KBM-7 (cell line): ENCODE measurements at places on chromosomes 4 and X.

DNA sequence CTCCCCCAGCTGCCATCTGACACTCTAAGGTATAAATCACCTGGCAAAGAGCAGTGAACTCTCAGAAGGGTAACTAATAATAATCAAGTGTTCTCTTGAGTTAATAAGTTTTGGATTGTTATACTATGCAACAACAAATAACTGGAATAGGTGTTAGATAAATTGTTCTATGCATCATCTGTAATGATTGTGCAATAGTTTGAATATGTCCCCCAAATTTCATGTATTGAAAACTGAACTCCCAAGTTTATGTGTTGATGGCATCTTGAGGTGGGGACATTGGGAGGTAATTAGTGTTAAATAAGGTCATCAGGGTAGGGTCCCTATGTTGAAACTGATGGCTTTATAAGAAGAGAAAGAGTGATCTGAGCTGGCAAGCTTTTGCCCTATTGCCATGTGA is 272.7 kb upstream of the TAPT1 start:
- DNase-seq = no peak

- peak; percentile 41 for DNase-seq
These were observed 3.9 kb downstream of the PRSS12 start for GRCh38 chr4:118348886-118349285.

GRCh38 chrX:29477878-29478277 is 737.5 kb upstream of the MAGEB2 start:
- no peak for DNase-seq

- no peak for DNase-seq
These were observed 338.2 kb upstream of the PABPC4L start for GRCh38 chr4:134539729-134540231.

GRCh38 chr4:128380306-128380705 is 92.7 kb upstream of the PGRMC2 start:
- no peak for DNase-seq

DNA sequence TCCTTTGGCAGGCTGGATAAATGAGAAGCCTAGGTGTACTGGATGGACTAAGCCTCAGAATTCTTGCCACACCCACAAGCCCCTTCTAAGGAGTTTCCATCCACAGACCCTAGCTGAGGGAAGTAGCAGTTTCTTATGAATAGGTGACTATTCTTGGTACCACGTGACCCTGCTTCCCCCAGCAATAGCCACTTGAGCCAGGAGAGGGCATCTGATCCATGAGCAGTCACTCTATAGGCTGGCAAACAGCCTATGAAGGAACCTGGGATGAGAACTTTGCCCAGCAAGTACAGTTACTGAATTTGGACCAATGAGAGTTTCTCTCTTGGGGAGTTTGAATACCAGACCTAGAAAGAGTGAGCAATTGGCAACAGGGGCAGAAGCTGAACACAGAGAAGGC is 84.0 kb downstream of the RTL9 start:
- DNase-seq = peak; percentile 58

DNA sequence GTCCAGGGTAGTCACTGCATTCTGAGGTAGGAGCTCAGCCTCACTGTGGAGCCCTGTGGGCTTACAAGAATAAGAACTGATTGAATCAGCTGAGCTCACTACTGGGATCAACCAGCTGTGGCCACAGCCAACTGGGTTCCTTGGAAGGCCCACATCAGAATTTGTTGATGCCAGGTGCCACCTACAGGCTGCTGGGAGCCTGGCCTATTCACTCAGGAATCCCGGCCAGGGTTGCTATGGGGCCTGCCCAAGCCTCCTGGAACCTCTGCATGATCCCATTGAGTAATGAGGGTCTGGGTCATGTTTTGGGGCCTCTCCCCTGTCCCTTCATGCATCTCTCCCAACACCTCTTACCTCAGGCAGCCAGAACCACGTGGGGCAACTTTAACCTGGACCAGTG is 53.9 kb upstream of the KIAA1210 start:
- no peak for DNase-seq

DNA sequence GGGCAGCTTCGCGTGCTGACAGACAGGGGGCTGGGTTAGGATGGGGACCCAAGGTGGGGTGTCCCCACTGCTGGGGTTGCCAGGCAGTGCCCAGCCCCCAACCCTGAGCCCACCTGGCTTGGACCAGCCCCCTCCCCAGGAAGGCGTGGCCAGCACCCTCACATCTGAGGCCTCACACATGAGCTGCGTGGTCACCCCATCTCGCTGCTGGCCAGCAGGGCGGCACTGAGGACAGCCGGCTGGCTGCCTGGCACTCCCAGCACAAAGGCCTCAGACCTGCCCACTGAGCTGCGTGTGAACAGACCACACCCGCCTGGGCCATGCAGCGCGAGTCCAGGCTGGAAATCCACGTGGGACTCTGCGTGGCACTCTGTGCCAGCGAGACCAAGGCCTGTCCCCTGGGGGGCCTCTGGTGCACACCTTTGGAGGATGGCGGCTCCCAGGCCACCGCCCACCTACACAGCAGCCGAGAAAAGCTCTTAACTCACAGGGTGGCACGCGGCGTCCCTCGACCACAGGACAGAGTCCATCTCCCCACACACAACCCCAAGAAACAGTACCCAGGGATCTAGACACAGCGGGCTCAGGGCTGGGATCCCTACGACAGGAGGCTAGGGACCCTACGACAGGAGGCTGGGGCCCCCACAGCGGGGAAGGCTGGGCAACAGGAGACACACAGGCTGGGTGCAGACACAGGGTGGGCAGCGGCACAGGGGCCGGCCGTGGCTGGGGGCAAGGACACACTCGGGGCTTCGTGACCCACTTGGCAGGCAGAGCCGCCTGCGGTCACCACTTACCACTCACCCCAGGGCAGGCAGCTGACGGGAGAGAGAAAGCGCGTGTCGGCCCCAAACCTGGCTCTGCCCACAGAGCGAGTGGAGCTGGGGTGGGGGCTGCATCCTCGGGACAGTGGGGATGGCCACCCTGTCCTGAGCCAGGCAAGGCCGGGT is 9.8 kb downstream of the DGKQ start:
- DNase-seq = no peak

DNA sequence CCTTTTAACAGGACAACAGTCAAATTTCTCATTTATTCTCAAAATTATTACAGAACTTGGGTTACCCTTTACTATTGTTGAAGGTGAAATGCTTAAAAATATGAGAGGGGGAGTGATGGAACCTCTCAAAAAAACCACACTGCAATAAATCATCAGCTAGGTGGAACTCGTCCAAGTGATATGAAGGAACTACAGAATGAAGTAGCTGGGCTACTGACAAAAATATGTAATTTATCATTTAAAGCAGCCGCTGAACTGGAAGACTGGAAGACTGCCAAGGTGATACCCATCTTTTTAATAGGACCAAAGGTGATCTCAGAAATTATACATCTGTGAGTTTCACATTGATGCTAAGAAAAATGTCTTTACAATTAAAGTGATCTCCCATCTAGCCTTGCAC is 597.7 kb upstream of the TENM3 start:
- DNase-seq = no peak

DNA sequence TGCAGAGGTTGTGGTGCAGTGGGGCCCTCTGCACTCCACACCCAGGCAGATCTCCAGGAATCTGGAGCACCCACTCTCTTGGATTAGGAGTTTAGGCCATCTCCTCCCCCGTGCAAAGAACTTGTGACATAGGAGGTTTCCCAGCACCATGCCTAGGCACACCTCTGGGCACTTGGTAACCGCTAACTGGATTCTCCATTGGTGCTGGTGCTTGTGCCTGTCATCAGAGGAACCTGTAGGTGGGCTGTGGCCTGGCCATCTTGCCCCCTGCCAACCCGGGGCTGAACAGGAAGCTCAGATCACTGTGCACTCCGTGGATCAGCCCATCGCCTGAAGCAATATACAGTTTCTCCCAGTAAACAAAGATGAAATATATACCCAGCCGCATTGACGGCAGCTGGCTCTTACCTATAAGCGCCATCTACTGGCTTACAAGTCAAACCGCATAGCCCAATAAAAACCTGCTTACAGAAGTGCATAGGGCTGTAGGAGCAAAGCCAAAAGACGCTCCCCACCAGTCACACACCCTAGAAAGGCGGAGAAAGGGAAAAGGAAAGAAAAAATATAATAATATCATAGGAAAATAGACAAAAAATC is 19.1 kb upstream of the TEX13B start:
- peak; percentile 45 for DNase-seq

DNA sequence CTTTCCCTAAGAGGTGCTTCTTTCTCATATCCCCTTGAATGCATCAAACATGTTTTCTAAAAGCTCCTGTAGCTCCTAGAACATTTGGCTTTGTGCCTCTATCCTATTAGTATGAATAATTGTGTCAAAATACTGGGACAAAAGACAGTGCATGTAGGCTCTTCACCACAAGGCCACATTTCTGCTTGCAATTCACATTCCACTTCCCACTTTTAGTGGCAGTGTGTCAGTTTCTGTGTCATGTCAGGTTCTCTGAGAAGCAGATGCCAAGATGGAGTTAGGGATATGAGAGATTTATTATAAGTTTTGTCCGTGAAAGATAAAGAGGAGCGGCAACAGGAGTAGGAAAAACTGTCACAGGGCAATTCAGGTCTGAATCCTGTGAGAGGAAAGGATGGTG is 61.3 kb upstream of the GPRIN3 start:
- no peak for DNase-seq

DNA sequence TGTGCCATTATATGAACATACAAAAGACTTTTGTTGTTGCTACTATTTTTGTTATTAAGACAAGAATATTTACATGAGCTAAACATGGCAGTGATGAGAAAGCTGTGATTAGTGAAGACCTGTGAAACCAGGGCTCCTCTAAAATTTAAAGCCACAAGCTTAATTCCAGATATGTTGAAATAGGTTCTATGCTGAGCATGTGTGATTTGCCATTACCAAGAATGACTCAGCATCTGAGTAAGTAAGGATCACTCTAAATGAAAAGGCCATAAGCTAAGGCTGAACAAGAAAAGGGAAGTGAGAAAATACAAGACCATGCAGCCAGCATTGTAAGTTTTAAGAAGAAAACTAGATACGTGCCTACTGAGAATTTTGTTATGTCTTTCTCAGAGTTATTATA is 75.9 kb upstream of the CAMK2D start:
- peak; percentile 72 for DNase-seq

DNA sequence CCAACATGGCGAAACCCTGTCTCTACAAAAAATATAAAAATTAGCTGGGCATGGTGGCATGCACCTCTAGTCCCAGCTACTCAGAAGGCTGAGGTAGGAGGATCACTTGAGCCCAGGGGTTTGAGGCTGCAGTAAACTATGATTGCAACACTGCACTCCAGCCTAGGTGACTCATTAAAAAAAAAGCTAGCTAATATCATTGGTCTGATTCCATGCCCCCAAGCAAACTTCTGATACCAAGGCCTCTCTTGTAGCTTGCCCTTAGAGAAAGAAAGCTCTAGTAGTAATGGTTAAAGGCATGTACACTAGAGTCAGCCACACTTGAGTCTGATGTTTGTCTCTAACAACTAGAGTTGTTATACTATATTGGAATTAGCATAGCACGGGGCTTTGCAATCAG is 32.6 kb upstream of the PHF8 start:
- no peak for DNase-seq

GRCh38 chr4:81541161-81541945 is 69.6 kb upstream of the RASGEF1B start:
- no peak for DNase-seq

DNA sequence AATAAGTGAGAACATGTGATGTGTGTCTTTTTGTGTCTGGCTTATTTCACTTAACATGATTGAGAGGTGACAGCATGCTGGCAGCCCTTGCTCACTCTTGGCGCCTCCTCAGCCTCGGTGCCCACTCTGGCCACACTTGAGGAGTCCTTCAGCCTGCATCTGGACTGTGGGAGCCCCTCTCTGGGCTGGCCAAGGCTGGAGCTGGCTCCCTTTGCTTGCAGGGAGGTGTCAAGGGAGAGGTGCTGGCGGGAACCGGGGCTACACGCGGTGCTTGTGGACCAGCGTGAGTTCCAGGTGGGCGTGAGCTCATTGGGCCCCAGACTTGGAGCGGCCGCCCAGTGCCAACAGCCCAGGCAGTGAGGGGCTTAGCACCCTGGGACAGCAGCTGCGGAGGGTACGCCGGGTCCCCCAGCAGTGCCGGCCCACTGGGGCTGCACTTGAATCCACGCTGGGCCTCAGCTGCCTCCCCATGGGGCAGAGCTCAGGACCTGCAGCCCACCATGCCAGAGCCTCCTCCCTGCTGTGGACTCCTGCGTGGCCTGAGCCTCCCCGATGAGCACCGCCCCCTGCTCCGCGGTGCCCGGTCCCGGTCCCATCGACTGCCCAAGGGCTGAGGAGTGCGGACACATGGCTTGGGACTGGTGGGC is 658.6 kb downstream of the GRXCR1 start:
- no peak for DNase-seq

GRCh38 chr4:45701621-45702020 is 422.2 kb downstream of the GABRG1 start:
- no peak for DNase-seq

GRCh38 chrX:66162331-66162822 is 1.7 kb upstream of the HEPH start:
- peak; percentile 91 for DNase-seq

- DNase-seq = peak; percentile 41
These were observed 5.5 kb downstream of the INPP4B start for GRCh38 chr4:142840516-142841123.

GRCh38 chr4:73707269-73707875 is 33.0 kb upstream of the CXCL8 start:
- no peak for DNase-seq

DNA sequence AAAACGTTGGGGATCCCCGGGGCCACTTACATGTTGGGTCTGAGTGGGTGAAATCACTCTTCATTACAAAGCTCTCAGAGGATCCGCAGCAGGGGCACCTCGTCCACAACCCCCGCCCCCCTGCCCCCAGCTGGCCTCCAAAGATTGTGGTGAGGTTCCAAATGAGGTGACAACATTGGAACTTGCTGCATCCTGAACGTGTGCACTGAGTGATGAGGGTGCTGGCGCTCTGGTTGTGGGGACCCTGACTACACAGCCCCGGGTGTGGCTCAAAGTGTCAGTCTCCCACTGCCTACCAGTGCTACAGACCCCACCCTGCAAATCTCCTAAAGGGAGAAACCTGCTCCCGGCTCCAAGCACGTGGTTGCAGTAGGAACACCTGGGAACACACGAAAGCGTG is 111.9 kb downstream of the PHKA2 start:
- no peak for DNase-seq

GRCh38 chrX:15358533-15358932 is 23.2 kb upstream of the PIGA start:
- DNase-seq = no peak

DNA sequence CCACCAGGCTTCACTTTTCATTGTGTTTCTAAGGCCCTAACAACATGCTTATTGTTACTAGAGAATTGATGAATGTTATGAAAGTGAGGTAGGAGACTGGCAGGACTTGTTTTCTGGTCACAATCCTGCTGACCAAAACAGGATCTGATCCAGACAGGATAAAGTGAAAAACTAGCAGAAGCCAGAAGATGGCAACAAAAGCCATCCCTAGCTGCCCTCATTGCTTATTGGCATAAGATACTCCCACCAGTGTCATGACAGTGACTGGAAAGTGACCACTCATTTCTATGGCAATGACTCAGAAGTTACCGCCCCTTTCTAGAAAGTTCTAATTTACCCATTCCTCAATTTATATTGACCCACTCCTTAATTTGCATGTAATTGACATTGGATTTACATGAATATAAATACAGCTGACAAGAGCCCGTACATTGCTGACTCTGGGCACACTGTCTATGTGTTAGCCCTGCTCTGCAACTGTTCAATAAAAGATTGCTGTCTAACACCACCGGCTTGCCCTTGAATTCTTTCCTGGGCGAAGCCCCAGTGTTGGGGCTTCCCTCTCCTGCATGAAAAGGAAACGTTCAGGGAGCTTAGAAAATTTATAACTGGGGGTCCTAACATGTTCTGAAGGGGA is 30.0 kb upstream of the FGG start:
- DNase-seq = no peak
